ENCODE measurements at places on chromosomes 16 and 17. TPM values are rescaled to one million over a fixed set of nuclear protein-coding genes. Genes with fewer than 3 reads are reported as not detected.

Gene HBZ
- not detected for polyA plus RNA-seq

GRCh38 chr17:30323262-30323894, 10.5 kb downstream of the TMIGD1 start:
- DNase-seq, result peak; percentile 76

DNA sequence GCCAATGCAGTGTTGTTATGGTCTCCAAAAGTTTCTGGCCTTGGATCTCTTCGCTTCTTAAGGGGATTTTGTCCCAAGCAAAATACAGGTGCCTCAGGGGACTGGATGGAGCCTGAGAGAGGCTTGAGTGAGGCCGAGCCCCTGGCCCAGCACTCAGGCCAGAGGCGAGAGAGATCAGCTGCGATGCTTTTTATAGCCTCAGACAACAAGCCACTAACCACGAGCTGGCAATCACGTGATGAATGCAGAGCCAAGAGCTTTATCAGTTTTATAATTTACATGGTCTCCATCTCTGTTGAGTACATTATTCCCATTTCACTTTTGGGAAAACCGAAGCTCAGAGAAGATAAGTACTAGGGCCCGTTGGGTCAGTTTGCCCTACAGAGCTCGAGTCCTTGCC, 360.0 kb upstream of the CDH5 start:
- no peak for DNase-seq

DNA sequence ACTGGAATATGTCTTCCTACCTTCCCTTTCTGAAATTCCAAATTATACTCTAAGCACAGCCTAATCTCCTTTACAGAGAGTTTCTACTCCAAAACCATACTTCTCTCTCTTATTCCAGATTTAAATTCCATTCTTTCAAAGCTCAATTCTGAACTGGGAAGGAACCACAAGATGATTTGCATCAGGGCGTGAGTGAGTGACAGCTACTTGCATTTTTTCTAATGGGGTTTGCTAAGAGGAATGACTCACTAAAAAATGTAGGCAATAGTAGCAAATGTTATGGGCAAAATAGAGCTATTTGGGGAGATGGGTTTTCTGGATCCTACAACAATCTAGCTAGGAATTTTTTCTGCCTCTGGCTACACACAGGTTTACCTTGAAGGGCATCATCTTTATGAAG, 244.6 kb upstream of the PSMD7 start:
- no peak for DNase-seq

Gene GAST
- polyA plus RNA-seq, result not detected

Gene CCL4
- 2.9 TPM for polyA plus RNA-seq

Measured in naive thymus-derived CD8-positive, alpha-beta T cell (primary cell).